ENCODE measurements at places on chromosomes 3 and 15.
A peak's percentile ranks its signal among the peaks of the same experiment; 100 is the strongest.

DNA sequence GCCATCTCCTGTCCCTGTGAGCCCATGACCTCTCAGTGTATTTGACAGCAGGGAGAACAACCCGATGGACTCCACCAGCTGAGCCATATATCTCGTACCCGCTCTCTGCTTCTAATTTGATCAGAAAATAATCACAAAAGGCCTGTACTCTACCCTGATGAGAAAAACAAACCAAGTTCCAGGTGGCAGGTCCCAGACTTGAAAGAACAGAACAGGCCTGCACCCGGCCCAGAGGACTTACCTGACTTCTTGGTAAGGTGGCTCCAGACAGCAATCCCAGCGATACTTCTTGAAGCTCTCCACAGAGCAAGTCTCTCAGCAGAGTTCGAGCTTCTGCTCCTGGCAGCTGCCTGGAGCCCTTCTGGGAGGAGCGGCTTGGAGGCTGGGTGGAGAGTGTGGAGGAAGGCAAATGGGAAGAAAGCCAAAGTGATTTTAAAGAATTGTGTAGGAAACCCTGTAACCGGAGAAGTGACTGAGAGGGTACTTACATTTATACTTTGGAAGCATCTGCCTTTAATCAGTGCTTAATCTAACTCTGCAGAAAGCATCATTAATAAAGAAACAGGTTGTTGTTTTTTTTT lies 91.6 kb downstream of the SCN11A start:
- no peak for DNase-seq

- peak; percentile 64 for DNase-seq
These were observed 49.4 kb downstream of the ITGB5 start for GRCh38 chr3:124837730-124838186.

GRCh38 chr3:195446359-195446758 lies 3.5 kb upstream of the ACAP2 start:
- no peak for DNase-seq

- DNase-seq: no peak
These were observed 55.5 kb upstream of the HES1 start for GRCh38 chr3:194080436-194080835.

DNA sequence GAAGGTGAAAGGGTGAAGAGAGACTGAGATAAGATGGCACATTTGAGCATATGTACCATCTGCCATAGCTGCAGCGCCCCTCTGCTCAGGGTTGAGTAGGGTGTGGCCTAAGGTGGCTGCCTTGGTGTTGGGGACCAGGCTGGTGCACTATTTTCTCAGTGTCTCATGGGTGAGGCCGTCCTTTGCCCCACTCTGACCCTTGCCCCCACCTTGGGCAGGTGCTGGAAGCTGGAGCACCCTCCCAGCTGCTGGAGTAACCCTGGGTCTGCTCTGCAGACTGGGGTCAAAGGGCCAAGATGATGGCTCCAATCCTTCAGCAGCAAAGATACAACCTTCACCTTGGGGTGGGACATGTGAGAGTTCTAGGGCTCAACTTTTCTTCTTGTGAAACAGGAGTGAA lies 69.2 kb downstream of the DAPK2 start:
- DNase-seq: no peak

GRCh38 chr15:101066501-101067408 lies 147.6 kb downstream of the LRRK1 start:
- no peak for DNase-seq

All from astrocyte of the spinal cord (primary cell).